Lower lobe of right lung (tissue), 2 donors: ENCODE measurements at places on chromosomes 11 and 22.

- H3K36me3 ChIP-seq: no peaks in the 10 kb centered on the region
- peak overlapping the region; percentile 49 for H3K27ac ChIP-seq
- H3K4me3 ChIP-seq: no peak overlapping the region
Observed at GRCh38 chr11:68149417-68149816, 28.2 kb upstream of the CHKA start.

- no peaks in the 10 kb centered on the region for H3K27me3 ChIP-seq
- H3K4me3 ChIP-seq: no peak overlapping the region
- H3K36me3 ChIP-seq: no peaks in the 10 kb centered on the region
- no peak overlapping the region for H3K27ac ChIP-seq
- H3K4me1 ChIP-seq: no peaks in the 10 kb centered on the region
Observed at GRCh38 chr11:30316237-30316636, 6.7 kb upstream of the ARL14EP start.

- H3K4me1 ChIP-seq: peaks cover 18% of the 10 kb centered on the region
- H3K27me3 ChIP-seq: no peaks in the 10 kb centered on the region
Observed at GRCh38 chr22:49779211-49779610, 48.5 kb downstream of the BRD1 start.

- no peaks in the 10 kb centered on the region for H3K4me1 ChIP-seq
- DNase-seq: no peak
- H3K27ac ChIP-seq: no peak overlapping the region
Observed at GRCh38 chr11:59705294-59705693, 8.4 kb downstream of the OR10V1 start.

- no peaks in the 10 kb centered on the region for H3K27me3 ChIP-seq
- DNase-seq: peak; percentile 18
- H3K4me3 ChIP-seq: no peak overlapping the region
- H3K36me3 ChIP-seq: no peaks in the 10 kb centered on the region
- H3K4me1 ChIP-seq: no peaks in the 10 kb centered on the region
Observed at GRCh38 chr11:134374171-134374570, 37.9 kb downstream of the B3GAT1 start.

GRCh38 chr22:21051145-21051830 lies 5.5 kb downstream of the LRRC74B start:
- no peak for DNase-seq
- no peak overlapping the region for H3K27ac ChIP-seq
- no peak overlapping the region for H3K4me3 ChIP-seq
- H3K4me1 ChIP-seq: no peaks in the 10 kb centered on the region
- no peaks in the 10 kb centered on the region for H3K27me3 ChIP-seq

GRCh38 chr11:20113149-20113438 lies 47.2 kb downstream of the DBX1 start:
- H3K36me3 ChIP-seq: peaks cover 44% of the 10 kb centered on the region
- DNase-seq: no peak
- H3K4me1 ChIP-seq: peaks cover 21% of the 10 kb centered on the region
- no peaks in the 10 kb centered on the region for H3K27me3 ChIP-seq
- H3K27ac ChIP-seq: no peak overlapping the region

DNA sequence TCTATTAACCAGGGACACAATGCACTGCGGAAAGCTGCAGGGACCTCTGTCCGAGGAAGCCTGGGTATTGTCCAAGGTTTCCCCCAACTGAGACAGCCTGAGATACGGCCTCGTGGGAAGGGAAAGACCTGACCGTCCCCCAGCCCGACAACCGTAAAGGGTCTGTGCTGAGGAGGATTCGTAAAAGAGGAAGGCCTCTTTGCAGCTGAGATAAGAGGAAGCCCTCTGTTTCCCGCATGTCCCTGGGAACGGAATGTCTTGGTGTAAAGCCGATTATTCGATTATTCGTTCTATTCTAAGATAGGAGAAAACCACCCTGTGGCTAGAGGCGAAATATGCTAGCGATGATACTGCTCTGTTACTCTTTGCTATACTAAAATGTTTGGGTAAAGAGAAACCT lies 5.2 kb downstream of the BET1L start:
- H3K27me3 ChIP-seq: no peaks in the 10 kb centered on the region
- H3K4me1 ChIP-seq: peaks cover 37% of the 10 kb centered on the region
- peak; percentile 12 for DNase-seq
- no peak overlapping the region for H3K27ac ChIP-seq
- no peak overlapping the region for H3K4me3 ChIP-seq
- H3K36me3 ChIP-seq: peaks cover 45% of the 10 kb centered on the region

GRCh38 chr22:17346578-17346977 lies 22.7 kb upstream of the CECR2 start:
- H3K4me1 ChIP-seq: no peaks in the 10 kb centered on the region
- H3K4me3 ChIP-seq: no peak overlapping the region
- H3K36me3 ChIP-seq: no peaks in the 10 kb centered on the region
- H3K27ac ChIP-seq: peak overlapping the region; percentile 53
- no peak for DNase-seq

GRCh38 chr11:42412590-42412989 lies 899.2 kb upstream of the API5 start:
- H3K4me3 ChIP-seq: no peak overlapping the region
- no peak for DNase-seq
- no peak overlapping the region for H3K27ac ChIP-seq
- H3K4me1 ChIP-seq: no peaks in the 10 kb centered on the region
- no peaks in the 10 kb centered on the region for H3K36me3 ChIP-seq
- no peaks in the 10 kb centered on the region for H3K27me3 ChIP-seq

GRCh38 chr22:36065775-36066544 lies 37.3 kb upstream of the RBFOX2 start:
- no peaks in the 10 kb centered on the region for H3K36me3 ChIP-seq
- peak; percentile 94 for DNase-seq
- H3K27ac ChIP-seq: peak overlapping the region; percentile 86
- no peaks in the 10 kb centered on the region for H3K27me3 ChIP-seq

DNA sequence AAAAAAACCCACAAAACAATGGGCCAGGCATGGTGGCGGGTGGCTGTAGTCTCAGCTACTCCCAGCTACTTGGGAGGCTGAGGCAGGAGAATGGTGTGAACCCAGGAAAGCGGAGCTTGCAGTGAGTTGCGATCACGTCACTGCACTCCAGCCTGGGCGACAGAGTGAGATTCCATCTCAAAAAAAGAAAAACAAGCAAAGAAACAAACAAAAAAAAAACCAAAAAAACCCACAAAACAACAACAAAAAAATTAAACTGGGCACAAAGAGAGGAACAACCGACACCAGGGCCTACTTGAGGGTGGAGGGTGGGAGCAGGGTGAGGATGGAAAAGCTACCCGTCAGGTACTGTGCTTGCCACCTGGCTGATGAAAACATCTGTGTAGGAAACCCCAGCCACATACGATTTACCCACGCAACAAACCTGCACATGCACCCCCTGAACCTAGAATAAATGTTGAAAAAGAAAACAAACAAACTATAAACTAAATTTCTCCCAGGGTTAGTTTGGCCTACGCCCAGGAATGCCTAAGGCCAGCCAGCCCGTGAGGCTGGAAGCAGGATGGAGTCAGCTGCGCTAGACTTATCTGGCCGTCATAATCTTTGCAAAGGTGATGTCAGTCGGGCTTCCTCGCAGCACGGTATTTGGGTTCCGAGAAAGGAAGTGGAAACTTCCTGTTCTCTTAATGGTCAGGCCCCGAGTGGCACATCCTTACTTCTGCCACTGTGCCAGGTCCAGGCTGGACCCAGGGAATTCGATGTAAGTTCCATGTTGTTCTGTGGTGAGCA lies 21.9 kb upstream of the CYB5R3 start:
- no peak for DNase-seq
- H3K27ac ChIP-seq: peak overlapping the region; percentile 31
- H3K36me3 ChIP-seq: no peaks in the 10 kb centered on the region
- H3K4me1 ChIP-seq: peaks cover 13% of the 10 kb centered on the region
- no peaks in the 10 kb centered on the region for H3K27me3 ChIP-seq

GRCh38 chr22:29353286-29353685 lies 35.1 kb downstream of the AP1B1 start:
- no peak overlapping the region for H3K27ac ChIP-seq
- no peak overlapping the region for H3K4me3 ChIP-seq
- DNase-seq: peak; percentile 10

DNA sequence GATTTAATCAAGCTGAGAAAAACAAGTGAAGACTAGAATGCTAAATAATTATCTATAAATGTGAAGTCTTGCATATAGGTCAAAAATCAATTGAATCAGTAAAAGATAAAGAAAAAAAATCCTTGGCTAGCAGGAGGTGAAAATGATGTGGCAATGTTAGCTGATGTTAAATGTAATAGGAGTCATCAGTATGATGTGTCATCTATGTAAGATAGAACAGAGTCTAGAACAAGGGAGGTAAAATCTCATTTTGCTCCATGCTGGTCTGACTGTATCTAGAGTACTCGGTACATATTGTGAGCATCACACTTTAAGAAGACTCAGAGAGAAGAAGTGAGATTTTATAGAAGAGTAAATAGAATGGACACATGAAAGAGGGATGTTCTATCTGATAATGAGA lies 721.2 kb downstream of the ETS1 start:
- no peaks in the 10 kb centered on the region for H3K36me3 ChIP-seq
- no peaks in the 10 kb centered on the region for H3K4me1 ChIP-seq
- no peak for DNase-seq
- no peak overlapping the region for H3K4me3 ChIP-seq
- no peak overlapping the region for H3K27ac ChIP-seq

GRCh38 chr11:72048766-72049460 lies 31.4 kb downstream of the NUMA1 start:
- H3K36me3 ChIP-seq: peaks cover 20% of the 10 kb centered on the region
- no peak overlapping the region for H3K4me3 ChIP-seq
- H3K4me1 ChIP-seq: no peaks in the 10 kb centered on the region
- no peak for DNase-seq
- no peaks in the 10 kb centered on the region for H3K27me3 ChIP-seq
- no peak overlapping the region for H3K27ac ChIP-seq

DNA sequence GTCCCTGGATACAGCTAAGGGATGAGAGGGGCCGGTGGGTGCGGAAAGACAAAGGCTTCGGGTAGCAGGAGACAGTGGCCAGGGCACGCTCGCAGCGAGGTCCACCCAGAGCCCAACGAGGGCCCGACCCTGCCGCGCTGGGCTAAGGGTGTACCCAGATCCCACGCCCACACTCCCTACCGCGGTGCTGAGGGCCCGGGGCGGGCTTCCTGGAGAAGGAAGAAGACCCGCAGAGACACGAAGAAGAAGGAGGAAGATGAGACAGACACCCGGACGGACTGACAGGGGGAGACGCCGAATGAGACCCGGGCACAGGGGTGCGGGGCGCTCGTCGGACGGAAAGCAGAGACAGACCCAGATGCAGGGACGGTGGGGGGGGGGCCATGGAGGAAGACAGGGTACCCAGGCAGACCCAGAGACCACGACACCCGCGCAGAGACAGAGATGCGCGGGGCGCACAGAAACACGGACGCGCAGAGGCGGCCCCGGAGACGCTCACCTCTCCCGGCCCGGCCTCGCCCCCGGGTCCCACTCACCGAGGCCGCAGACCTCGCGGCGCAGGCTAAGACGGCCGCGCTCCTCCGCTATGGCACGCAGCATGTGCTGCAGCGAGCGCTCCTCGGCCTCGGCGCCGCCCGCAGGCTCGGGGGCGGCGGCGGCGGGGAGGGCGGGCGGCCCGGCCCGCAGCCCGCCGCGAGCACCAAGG lies 437 bp downstream of the KIAA0930 start:
- peak; percentile 75 for DNase-seq
- peaks cover 4% of the 10 kb centered on the region for H3K36me3 ChIP-seq
- H3K4me3 ChIP-seq: peak overlapping the region; percentile 73
- peak overlapping the region; percentile 56 for H3K27ac ChIP-seq

- no peaks in the 10 kb centered on the region for H3K36me3 ChIP-seq
- no peak for DNase-seq
- no peaks in the 10 kb centered on the region for H3K27me3 ChIP-seq
- H3K4me1 ChIP-seq: peaks cover 54% of the 10 kb centered on the region
Observed at GRCh38 chr22:24247011-24247507, 2.2 kb upstream of the GGT5 start.

DNA sequence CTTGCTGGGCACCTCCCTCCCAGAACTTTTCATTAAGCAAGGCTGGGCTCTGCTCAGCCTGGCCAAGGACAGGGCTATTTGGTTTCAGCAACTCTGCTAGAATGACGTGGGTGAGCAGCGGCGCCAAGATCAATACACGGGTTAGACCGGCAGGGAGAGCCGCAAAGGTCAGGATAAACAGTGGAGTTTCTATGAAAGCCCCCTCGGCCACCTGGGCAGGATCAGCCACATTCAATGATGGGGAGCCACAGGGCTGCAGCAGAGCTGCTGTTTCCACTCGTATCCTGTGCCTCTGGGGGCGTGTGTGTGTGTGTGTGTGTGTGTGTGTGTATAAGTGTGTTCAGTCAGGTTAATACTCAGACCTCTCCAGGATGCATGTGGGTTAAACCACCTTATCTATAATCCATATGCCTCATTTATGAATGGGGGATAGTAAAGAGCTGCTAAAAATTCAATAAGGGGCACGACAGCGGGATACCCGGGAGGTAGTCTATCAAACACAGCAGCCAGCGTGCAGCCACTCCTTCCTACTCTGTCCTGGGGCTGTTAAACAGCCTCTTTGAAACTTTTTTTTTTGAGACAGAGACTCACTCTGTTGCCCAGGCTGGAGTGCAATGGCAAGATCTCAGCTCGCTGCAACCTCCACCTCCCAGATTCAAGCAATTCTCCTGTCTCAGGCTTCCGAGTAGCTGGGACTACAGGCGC lies 34.8 kb downstream of the MYH9 start:
- H3K4me3 ChIP-seq: no peak overlapping the region
- peaks cover 11% of the 10 kb centered on the region for H3K36me3 ChIP-seq
- DNase-seq: peak; percentile 55
- H3K27me3 ChIP-seq: no peaks in the 10 kb centered on the region

- no peaks in the 10 kb centered on the region for H3K4me1 ChIP-seq
- DNase-seq: no peak
- H3K36me3 ChIP-seq: no peaks in the 10 kb centered on the region
- H3K27ac ChIP-seq: no peak overlapping the region
- H3K27me3 ChIP-seq: peaks cover 32% of the 10 kb centered on the region
Observed at GRCh38 chr22:39616051-39616450, 45.5 kb downstream of the CACNA1I start.

- no peaks in the 10 kb centered on the region for H3K4me1 ChIP-seq
- H3K27ac ChIP-seq: peak overlapping the region; percentile 42
- no peak overlapping the region for H3K4me3 ChIP-seq
- no peaks in the 10 kb centered on the region for H3K36me3 ChIP-seq
Observed at GRCh38 chr11:85766721-85767161, 44.2 kb downstream of the SYTL2 start.

GRCh38 chr11:80261776-80262175 lies 820.9 kb upstream of the TENM4 start:
- no peaks in the 10 kb centered on the region for H3K36me3 ChIP-seq
- H3K4me1 ChIP-seq: no peaks in the 10 kb centered on the region
- H3K4me3 ChIP-seq: no peak overlapping the region

- no peak overlapping the region for H3K4me3 ChIP-seq
- H3K27ac ChIP-seq: no peak overlapping the region
- no peaks in the 10 kb centered on the region for H3K27me3 ChIP-seq
- DNase-seq: no peak
- H3K36me3 ChIP-seq: no peaks in the 10 kb centered on the region
- no peaks in the 10 kb centered on the region for H3K4me1 ChIP-seq
Observed at GRCh38 chr11:83249972-83250593, 36.1 kb downstream of the CCDC90B start.

GRCh38 chr11:69304686-69305085 lies 10.7 kb downstream of the MYEOV start:
- no peaks in the 10 kb centered on the region for H3K36me3 ChIP-seq
- H3K27ac ChIP-seq: no peak overlapping the region
- no peak for DNase-seq
- no peak overlapping the region for H3K4me3 ChIP-seq
- H3K4me1 ChIP-seq: peaks cover 16% of the 10 kb centered on the region
- no peaks in the 10 kb centered on the region for H3K27me3 ChIP-seq

- H3K36me3 ChIP-seq: no peaks in the 10 kb centered on the region
- no peaks in the 10 kb centered on the region for H3K27me3 ChIP-seq
- peak within 1 kb of the TSS; percentile 51 for H3K27ac ChIP-seq
- peak within 1 kb of the TSS; percentile 59 for H3K4me3 ChIP-seq
- H3K4me1 ChIP-seq: peaks cover 13% of the 10 kb centered on the region
Observed at GRCh38 chr11:65833297-65834030, at the start of gene SNX32. TSS of gene SNX32 (plus strand) at chr11:65833963. CDS start at chr11:65834066, 103 bp downstream.
